ENCODE measurements at places on chromosomes 5 and 9.

GRCh38 chr9:126055381-126055985 lies 271.1 kb upstream of the MVB12B start:
- DNase-seq = no peak

DNA sequence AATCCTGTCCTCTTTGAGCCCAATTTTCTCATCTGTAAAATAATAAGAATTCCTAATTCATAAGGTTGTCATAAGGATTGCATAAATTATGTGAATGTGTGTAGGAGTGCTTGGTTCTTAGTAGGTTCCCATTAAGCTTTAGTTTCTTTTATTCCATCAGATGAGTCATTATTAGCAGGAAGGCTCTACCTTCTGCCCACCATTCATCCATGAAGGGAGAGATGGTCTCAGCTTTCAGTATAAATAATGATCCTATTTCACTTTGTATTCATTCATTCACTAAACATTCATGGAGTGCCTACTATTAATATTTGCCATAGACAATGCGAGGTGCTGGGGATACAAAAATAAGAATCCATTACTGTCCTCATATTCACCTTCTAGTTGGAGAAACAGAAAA lies 3.0 kb downstream of the CMYA5 start:
- DNase-seq = no peak

DNA sequence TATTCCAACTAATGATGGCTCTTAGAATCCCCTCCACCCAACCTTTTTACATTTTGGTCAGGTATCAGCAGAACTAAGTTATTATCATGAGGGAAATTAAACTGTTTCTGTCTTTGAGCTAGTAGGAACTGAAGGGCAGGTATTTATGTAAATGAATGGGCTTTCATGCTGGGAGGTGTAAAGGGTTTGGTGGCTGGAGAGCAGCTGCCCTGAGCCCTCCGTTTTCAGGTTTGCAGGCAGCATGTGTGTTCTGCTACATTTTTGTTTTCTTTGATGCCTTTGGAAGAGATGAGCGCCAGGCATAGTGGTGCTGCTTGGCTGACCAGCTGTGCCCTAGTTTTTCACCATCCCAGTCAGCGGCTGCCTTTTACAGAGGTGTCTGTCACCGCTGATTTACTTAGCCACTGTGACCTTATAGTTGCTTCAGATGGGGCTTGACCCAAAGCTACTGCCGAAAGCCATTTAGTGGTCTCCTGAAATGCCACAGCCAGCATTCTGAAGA lies 231.9 kb downstream of the MAST4 start:
- DNase-seq = no peak

GRCh38 chr5:90792725-90793124 lies 234.1 kb downstream of the ADGRV1 start:
- DNase-seq = no peak

GRCh38 chr9:38039090-38039906 lies 29.7 kb downstream of the SHB start:
- DNase-seq = no peak

GRCh38 chr9:110876929-110877328 lies 161.3 kb downstream of the LPAR1 start:
- no peak for DNase-seq

DNA sequence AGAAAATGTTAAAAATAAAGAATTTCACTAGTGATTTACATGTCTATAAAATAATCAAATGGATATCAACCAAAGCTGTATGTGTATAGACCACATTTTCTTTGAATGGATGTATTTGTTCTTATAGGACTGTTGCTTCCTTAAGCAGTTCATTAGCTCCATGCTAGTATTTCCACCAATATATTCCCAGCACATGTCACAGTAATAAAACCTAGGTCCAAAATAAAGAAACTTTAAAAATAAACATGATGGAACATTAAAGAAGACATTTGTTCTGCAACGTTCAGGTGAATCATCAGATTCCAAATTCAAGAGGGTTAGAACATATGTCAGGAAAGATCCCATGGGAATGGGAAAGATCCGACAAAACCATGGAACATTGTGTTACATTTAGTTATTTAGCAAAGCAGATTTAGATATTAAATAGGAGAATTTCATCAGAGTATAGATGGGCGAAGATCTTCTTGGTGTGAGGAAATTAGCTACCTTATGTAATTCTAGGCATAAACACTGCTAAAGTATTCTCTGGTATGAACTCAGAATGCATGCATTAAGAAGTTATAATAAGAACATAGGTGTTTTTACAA lies 490.7 kb downstream of the CDH18 start:
- DNase-seq = no peak

DNA sequence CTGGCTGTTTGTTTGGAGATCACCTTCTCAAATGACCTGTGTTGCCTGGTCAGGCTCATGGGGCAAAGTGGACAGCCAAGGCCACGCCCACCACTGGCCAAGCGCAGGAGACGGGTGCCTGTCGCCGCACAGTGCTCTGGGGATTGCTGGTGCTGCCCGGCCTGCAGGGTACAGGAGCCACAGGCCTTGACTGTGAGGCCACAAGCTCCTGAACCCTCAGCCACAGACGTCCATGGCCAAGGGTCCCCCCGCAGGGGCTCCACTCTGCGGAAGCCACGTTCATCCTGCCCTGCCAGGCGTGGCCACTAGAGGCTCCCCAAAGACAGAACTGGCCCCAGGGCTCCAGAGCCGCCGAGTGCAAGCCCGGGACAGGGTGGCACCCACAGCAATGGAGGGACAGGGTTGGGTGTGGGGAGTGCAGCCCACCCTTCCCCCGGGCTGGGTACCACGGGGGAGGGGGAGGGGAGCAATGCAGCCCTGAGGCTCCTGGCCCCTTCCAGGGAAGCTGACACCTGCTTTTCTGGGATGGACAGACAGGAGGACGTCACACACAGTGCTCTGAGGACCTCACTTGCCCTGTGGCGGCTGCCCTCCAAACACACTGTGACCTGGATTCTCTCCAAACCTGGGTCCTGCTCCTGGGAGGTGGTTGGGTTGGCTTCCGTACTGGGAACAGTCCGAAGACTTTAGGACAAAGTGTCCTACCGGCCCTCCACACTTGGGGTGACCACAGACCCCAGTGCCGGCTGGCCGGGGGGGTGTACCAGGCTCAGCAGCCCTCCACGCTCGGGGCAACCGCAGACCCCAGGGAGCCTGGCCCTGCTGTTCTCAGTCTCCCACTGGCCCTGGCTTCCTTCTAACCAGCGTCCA lies 21.5 kb downstream of the TPPP start:
- DNase-seq = peak; percentile 49

GRCh38 chr9:129934041-129934591 lies 98.9 kb downstream of the USP20 start:
- no peak for DNase-seq

DNA sequence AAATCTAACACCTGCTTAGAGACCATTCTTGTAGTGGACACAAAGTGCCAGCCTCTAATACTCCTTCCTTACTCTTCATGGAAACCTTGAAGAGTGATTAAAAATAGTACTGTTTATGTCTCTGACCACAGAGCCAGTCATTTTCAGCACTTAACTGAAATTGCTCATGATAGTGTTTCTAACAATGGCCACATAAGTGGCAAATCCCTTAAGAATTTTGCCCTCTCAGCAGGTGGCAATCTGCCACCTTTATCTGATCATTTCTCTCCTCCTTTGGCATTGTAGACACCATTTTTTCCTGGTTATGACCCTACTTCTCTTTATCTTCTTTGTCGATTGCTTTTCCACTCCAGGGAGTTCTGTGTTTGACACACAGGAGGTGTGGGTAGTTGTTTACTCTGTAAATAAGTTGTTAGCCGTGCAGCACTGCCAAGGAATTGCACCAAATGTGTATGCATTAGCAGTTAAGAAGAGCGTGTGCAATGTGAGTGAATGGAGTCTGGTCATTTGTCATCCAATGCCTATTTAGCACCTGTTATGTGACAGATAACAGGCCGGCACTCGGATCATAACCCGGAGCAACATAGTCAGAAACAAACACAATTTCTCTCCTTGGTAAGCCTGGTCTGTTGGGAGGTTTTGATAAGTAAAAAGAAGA lies 36.8 kb upstream of the STARD4 start:
- no peak for DNase-seq

DNA sequence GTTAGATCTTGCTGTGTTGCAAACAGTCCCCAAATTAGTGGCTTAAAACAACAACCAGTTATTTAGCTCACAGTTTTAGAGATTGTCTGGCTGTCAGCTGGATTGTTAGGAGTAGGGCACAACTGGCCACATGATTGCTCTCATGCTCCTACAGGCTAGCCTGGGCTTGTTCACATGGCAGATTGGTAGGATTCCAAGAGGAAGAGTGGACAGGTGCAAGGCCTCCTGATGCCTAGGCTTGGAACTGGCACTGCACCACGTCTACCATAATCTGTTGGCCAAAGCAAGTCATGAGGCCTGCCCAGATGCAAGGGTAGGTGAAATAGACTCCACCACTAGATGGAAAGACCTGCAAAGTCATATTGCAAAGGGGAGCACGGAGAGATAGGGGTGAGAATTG lies 76.4 kb downstream of the ACER2 start:
- no peak for DNase-seq

GRCh38 chr5:169213479-169213878 lies 87.5 kb downstream of the SLIT3 start:
- no peak for DNase-seq

DNA sequence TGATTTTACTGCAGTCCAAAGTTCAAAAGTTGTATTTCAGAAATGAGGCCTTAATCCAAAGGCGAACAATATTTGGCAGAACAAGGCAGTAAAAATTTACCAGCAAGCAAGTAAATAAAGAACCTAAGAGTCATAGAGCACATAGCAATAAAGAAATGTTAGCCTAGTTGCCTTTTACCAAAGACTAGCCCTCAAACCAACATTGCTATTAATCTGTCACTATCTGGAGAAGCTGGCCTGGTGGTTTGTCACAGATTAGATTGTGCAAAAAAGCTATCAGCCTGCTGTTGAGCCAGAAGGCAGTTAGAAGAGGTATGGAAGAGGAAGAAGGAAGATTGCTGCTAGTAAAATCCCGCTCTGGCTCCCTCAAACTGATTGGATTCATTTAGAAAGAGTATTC lies 304.7 kb upstream of the KLF4 start:
- no peak for DNase-seq

- no peak for DNase-seq
These were observed 97.4 kb downstream of the HOMER1 start for GRCh38 chr5:79416499-79416898.

DNA sequence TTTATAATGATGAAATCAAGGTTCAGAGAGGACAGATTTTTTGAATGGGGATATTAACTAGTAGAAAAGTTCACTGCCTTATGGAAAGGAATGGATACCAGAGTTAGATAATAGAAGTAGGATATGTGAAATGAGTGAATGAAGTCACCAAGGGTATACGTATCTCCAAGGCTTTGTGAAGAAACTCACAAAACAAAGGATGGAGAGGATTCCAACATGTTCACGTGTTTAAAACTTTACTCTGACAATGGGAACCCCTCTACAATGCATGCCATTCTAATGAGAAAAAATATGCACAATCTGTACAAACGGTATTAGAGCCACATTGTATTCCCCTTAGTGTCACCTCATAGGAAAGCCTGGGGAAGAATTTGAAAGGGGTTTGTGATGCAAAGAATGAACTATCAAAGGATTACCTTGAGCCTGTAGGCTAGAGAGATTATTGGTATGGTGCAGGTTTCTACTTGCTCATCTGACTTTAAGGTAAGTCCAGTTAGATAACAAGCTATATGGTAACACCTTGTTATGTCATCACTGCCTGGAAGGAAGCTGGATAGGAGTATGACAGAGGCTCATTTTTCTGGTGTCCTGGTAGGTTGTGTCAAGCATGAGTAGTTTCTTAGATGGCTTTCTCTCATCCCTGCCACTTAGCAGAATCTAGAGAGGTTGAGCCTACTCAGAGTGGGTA lies 250.3 kb upstream of the SEMA6A start:
- DNase-seq = no peak

- DNase-seq = no peak
These were observed 612.1 kb downstream of the PTPRD start for GRCh38 chr9:10000669-10001068.

DNA sequence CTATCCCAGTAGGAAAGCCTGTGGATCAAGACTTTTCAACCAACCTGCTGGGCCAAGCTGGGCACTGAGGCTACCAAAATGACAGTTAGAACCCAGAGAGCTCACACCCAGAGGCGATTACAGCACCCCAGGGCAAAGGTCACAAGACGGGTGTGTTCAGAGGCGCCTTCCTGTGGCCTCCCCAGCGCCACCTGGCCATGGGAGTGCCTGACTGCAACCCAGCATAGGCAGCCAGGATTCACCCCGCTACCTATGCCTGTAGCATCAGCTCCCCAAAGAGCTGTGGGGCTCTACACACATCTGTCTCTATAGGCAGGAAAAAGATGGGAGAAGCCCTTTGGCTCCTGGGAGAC lies 33.5 kb downstream of the PDGFRB start:
- DNase-seq = no peak

- no peak for DNase-seq
These were observed 179.5 kb downstream of the YTHDC2 start for GRCh38 chr5:113692891-113693457.

GRCh38 chr9:2663461-2664173 lies 42.0 kb downstream of the VLDLR start:
- no peak for DNase-seq

GRCh38 chr5:5483350-5483749 lies 60.9 kb downstream of the ICE1 start:
- DNase-seq = no peak

GRCh38 chr5:10632110-10632761 lies 68.4 kb downstream of the ANKRD33B start:
- DNase-seq = no peak

- no peak for DNase-seq
These were observed 71.0 kb downstream of the FER start for GRCh38 chr5:108818613-108819272.

DNA sequence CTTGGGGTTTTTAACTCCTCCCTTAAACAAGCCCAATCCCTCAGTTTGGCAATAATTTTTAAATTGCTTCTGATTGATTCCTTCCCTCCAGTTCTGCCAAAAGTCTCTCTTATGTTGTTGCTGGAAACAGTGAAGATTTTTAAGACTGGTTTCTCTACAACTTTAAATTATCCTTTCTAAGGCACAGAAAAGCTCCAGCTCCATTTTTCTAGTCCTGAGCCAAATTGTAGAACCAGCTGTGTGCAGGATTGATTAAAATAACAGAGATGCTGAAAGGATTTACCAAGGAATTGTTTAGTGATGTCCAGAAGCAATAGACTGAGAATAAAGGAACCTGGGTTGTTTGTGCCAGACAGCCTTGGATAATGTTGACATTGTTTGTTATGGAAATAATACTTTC lies 111.3 kb downstream of the NUDT12 start:
- DNase-seq = no peak

DNA sequence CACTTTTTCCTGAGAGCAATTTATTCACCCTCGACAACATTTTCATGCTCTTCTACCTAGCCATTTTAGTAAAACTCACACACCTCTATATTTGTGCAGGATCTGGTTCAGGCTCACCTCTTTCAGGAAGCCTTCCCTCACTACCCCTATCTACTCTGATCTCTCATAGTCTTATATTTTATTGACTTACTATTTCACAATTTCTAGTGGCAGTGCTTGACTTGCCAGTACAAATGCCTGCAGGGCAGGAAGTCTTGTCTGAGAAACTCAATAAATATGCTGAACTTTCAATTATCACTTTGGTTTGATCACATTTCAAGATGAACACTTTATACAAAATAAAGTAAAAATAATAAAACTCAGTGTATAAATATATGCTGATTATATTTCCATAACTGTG lies 226.8 kb downstream of the CETN3 start:
- DNase-seq = no peak
